ENCODE measurements at places on chromosomes 3 and 15. TPM values are rescaled to one million over a fixed set of nuclear protein-coding genes. Genes with fewer than 3 reads are reported as not detected.

GRCh38 chr3:81214631-81215030 lies 546.8 kb downstream of the GBE1 start:
- peak; percentile 3 for DNase-seq

DNA sequence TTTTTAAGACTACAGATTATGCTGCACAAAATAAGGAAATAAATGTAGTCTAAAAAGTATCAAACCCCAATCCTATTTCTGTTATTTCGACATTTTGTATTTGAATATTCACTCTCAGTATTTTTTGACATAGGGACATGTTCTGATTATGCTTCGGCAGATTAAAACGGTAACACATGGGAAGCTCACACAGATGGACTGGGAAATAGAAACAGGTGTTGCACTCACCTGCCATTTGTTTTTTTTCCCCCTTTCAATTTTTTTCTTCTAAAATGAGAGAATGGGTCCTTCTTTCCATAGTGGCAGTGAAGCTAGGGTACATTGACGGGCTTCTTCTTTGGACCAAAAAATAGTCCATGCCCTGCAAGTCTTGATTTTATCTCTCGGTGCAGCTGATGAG lies 163.1 kb downstream of the MYRIP start:
- no peak for DNase-seq

DNA sequence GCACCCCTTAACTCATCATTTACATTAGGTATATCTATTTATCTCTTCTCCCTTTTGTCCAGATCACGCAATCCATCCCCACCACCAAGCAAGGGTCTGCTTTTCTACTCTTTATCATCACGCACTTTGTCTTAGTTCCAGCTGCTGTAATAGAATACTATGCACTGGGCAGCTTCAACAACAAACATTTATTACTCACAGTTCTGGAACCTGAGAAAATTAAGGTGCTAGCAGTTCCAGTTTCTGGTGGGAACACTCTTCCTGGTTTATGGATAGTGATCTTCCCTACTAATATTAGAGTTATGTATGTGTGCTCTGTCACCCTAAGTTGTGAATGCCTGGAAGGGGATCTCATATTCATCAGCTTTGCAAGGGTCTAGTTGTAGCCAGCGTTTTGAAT lies 687.0 kb downstream of the NTRK3 start:
- no peak for DNase-seq

DNA sequence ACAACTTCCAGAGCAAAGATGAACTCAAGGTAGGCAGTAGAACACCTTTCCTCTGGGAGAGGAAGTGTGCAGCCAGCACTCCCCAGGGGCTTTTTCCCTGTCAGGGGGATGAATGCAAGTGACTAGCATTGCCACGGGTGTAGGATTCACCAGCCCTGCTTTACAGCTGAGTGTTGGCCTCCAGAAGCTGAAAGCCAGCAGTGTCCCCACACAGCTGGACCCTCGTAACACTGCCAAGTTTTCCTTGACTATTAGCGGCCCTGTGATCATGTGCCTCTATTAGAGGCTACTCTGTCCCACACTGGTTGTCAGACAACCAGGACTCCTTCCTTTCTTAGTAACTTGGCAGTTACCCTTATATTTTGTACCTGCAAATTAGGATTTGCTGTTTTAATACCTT lies 104.9 kb upstream of the MANF start:
- DNase-seq, result no peak

The HHATL gene
- not detected for total RNA-seq

DNA sequence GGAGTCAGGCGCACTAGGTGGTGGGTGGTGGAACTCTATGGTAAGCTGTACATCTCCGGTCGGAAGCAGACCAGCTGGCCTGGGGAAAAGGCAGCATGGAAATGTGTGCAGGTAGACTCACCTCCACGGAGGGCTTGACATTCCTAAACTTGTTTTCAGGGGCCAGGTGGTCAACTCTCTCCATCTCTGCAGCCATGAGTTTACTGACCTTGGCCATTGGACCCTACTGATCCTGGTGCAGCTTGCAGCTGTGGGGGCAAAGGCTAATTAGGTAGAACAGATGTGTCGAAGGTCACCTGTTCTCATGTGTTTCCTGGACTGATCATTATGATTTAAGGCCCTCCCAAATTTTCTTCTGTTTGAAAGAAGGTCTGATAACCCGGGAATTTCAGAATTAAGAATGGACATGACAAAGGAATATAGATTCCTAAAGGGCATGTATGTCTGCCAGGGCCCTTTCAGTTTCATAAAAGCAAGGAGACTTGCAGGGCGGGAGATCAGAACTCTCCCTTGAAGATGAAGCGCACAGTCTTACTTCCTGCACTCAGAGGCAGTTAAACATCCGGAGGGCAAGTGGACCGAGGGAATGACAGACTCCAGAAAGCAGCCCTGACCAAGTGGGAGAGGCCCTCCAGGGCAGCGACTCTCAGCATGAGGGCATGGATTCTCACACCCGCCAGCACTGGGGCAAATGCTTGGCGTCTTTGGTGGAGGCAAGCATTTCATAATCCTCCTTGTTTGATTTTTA lies 56.1 kb upstream of the CMTM7 start:
- no peak for DNase-seq

GRCh38 chr3:53650928-53651661 lies 156.7 kb downstream of the CACNA1D start:
- no peak for DNase-seq

Measured in HT1080 (cell line).